ENCODE measurements at places on chromosomes 6 and 20. TPM values are rescaled to one million over a fixed set of nuclear protein-coding genes. Genes with fewer than 3 reads are reported as not detected.

The KIZ gene
- total RNA-seq: 15.5 TPM

The CD83 gene
- 13.8 TPM for total RNA-seq

The RSPO4 gene
- not detected for total RNA-seq

The COX4I2 gene
- total RNA-seq: not detected

The TASP1 gene
- total RNA-seq: 10.9 TPM

The VNN1 gene
- not detected for total RNA-seq

The ABRACL gene
- 158 TPM for total RNA-seq

The TRIM10 gene
- 0.05 TPM for total RNA-seq

The HCRTR2 gene
- total RNA-seq: not detected

The FKBP1C gene
- 1.9 TPM for total RNA-seq

The RRAGD gene
- 4.5 TPM for total RNA-seq

The GPR6 gene
- total RNA-seq: not detected

The CGAS gene
- total RNA-seq: 46.5 TPM

The ELOVL5 gene
- 121 TPM for total RNA-seq

The LSM2 gene
- 101 TPM for total RNA-seq

The TMEM242 gene
- total RNA-seq: 10.5 TPM

The SLC17A3 gene
- 0.55 TPM for total RNA-seq

The RIPPLY2 gene
- total RNA-seq: not detected

The POU5F1 gene
- total RNA-seq: not detected

Measured in T-helper 2 cell treated with Interferon-gamma antibody and Interleukin-4, amounts not matched to agents 100 ng/mL and 5 ng/mL, for 36 hours (primary cell).